ENCODE measurements at places on chromosomes 3 and 15.

- no peak for DNase-seq
- no peak overlapping the region for H3K27ac ChIP-seq
- H3K36me3 ChIP-seq = no peaks in the 10 kb centered on the region
- H3K4me3 ChIP-seq = no peak overlapping the region
- H3K4me1 ChIP-seq = no peaks in the 10 kb centered on the region
Observed at GRCh38 chr3:126937533-126937932, 45.4 kb upstream of the PLXNA1 start.

- H3K27me3 ChIP-seq = peaks cover 67% of the 10 kb centered on the region
- peaks cover 2% of the 10 kb centered on the region for H3K36me3 ChIP-seq
- no peak overlapping the region for H3K27ac ChIP-seq
- H3K4me1 ChIP-seq = peaks cover 5% of the 10 kb centered on the region
- H3K4me3 ChIP-seq = no peak overlapping the region
- no peak for DNase-seq
Observed at GRCh38 chr3:45212095-45212468, 14.0 kb downstream of the TMEM158 start.

GRCh38 chr15:69049976-69050375, 35.5 kb downstream of the NOX5 start:
- H3K4me3 ChIP-seq = no peak overlapping the region
- H3K27ac ChIP-seq = no peak overlapping the region
- DNase-seq = no peak

GRCh38 chr15:77419836-77420609, at the start of gene PEAK1:
Gene PEAK1 (minus strand): TSS chr15:77420104. CDS start chr15:77181926, 238,178 bp downstream.
- DNase-seq = peak; percentile 98
- H3K27ac ChIP-seq = peak within 1 kb of the TSS; percentile 98
- H3K4me1 ChIP-seq = peaks cover 45% of the 10 kb centered on the region
- peaks cover 10% of the 10 kb centered on the region for H3K36me3 ChIP-seq
- no peaks in the 10 kb centered on the region for H3K27me3 ChIP-seq

- no peaks in the 10 kb centered on the region for H3K36me3 ChIP-seq
- DNase-seq = no peak
- no peaks in the 10 kb centered on the region for H3K4me1 ChIP-seq
- H3K27me3 ChIP-seq = peaks cover 8% of the 10 kb centered on the region
Observed at GRCh38 chr15:98143116-98143515, 182.6 kb downstream of the ARRDC4 start.

GRCh38 chr15:88900309-88900981, 5.1 kb upstream of the HAPLN3 start:
- no peak overlapping the region for H3K4me3 ChIP-seq
- H3K27me3 ChIP-seq = peaks cover 5% of the 10 kb centered on the region
- H3K4me1 ChIP-seq = peaks cover 32% of the 10 kb centered on the region
- DNase-seq = no peak
- H3K27ac ChIP-seq = no peak overlapping the region

DNA sequence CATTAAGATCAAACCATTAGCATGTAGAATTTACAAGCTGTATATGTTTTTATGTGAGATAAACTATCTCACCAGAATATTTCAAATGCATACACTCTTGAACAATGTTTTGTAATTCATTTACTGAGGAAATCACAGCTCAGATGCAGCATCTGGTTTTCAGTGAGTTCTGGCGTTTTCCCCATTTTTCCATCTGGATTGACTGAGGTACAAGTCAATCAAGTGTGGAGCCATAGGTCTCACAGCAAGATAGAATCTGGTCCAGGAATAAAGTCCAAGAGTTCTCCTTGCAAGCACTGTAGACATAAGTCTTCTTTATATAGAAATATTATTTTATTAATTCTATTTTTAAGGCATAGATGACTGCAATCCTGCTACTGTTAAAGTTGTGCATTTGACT, 219.3 kb downstream of the ZBBX start:
- no peaks in the 10 kb centered on the region for H3K4me1 ChIP-seq

- no peak overlapping the region for H3K4me3 ChIP-seq
- peaks cover 2% of the 10 kb centered on the region for H3K36me3 ChIP-seq
Observed at GRCh38 chr3:158991146-158991705, 189.4 kb downstream of the MFSD1 start.

DNA sequence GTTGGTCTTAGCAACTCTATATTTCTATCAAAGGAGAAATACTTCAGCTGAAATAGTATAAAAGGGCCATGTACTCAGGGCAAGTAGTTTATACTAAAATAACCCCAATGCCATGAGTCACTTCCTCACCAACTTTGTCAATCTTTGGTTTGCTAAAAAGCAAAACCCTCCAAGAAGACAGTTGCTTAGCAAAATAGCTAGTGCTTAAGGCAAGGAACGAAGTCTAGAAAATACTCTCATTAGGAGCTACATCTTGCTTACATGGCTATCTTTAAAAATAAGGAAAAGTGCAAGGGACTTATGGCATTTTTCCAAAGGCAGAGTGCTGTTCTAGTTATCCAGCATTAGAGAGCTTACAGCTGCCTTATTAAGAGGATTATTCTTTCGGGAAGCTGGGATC, 28.4 kb downstream of the P3H2 start:
- DNase-seq = no peak
- H3K36me3 ChIP-seq = no peaks in the 10 kb centered on the region
- no peak overlapping the region for H3K4me3 ChIP-seq
- H3K4me1 ChIP-seq = no peaks in the 10 kb centered on the region
- no peak overlapping the region for H3K27ac ChIP-seq
- H3K27me3 ChIP-seq = peaks cover 21% of the 10 kb centered on the region

GRCh38 chr15:98505611-98506031, 142.7 kb upstream of the IGF1R start:
- no peaks in the 10 kb centered on the region for H3K4me1 ChIP-seq
- H3K27ac ChIP-seq = no peak overlapping the region
- H3K36me3 ChIP-seq = peaks cover 1% of the 10 kb centered on the region
- H3K27me3 ChIP-seq = peaks cover 34% of the 10 kb centered on the region

DNA sequence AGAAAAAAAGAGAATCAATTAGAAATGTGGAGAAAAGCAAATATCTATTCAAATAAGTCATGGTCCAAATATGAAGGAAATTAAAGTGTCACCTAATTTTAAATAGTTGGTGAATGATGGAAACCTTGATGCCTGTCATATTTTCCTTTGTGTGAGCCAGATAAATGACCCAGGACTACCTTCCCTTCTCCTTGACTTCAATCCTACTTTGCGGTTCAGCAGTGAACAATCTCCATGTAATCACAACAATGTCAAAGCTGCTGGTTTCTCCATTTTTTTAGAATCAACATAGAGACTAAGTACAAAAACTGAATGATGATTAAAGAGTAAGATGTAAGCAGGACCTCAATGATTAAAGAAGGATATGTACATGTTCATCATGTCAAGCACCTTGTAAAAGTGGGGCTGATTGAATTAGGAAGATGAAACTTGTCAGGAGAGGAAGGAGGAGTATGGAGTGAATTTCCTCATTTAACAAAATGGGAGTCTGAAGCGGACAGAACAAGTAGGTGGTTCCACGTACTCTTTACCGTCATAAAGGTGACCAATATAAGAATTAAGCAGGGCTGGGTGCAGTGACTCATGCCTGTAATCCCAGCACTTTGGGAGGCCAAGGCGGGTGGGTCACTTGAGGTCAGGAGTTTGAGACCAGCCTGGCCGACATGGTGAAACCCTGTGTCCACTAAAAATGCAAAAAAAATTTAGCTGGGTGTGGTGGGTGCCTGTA, 43.1 kb downstream of the TRPM1 start:
- peaks cover 17% of the 10 kb centered on the region for H3K27me3 ChIP-seq
- DNase-seq = no peak
- no peak overlapping the region for H3K27ac ChIP-seq
- no peak overlapping the region for H3K4me3 ChIP-seq

GRCh38 chr15:22888120-22888859, 49.8 kb downstream of the NIPA2 start:
- H3K27ac ChIP-seq = no peak overlapping the region

- no peak overlapping the region for H3K4me3 ChIP-seq
- no peaks in the 10 kb centered on the region for H3K36me3 ChIP-seq
- H3K27me3 ChIP-seq = peaks cover 9% of the 10 kb centered on the region
- DNase-seq = no peak
- no peaks in the 10 kb centered on the region for H3K4me1 ChIP-seq
Observed at GRCh38 chr15:87343966-87344365, 912.6 kb downstream of the NTRK3 start.

DNA sequence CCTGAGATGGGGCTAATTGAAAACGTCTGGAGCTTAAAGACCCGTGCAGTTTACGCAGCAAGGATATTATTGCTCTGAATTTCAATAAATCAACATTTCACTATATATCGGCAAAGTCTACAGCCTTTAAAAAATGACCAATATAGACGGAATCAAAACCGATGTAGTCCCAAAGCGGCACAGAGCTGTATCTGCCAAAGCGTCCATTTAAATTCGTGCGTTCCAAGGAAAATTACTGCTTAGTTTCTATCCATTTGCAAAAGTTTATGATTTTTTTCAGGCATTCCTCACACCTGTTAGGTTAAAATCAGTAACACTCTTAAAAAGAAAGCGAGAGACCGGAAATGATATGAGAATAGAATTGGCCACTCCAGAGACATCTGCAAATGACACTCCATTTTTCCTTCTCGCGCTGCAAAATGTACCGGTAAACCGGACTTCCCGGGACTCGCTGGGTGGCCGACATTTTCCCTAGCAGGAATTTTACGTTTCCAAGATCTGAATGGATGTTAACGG, 777 bp upstream of the EIF4A2 start:
- no peaks in the 10 kb centered on the region for H3K27me3 ChIP-seq
- peaks cover 53% of the 10 kb centered on the region for H3K36me3 ChIP-seq

DNA sequence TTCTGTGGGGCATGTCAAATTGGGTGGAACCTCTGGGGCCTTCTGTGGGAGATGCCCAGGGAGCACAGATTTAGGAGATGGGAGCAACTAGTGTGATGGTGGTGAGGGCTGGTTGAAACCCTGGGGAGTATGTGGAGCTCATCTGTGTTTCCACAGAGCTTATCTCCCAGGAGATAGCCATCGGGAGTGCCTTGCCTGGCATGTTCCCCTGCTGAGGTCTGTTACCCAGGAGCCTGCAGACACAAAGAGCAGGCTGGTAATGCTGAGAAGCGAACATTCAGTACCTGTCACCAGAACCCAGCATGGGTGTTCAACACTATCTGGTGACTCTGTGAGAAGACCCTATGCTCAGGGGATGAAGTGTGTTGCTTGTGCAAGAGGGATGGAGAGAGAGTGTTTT, 85.0 kb downstream of the CLSTN2 start:
- no peaks in the 10 kb centered on the region for H3K4me1 ChIP-seq
- H3K36me3 ChIP-seq = no peaks in the 10 kb centered on the region
- no peak overlapping the region for H3K27ac ChIP-seq
- no peak overlapping the region for H3K4me3 ChIP-seq
- no peak for DNase-seq
- H3K27me3 ChIP-seq = no peaks in the 10 kb centered on the region

DNA sequence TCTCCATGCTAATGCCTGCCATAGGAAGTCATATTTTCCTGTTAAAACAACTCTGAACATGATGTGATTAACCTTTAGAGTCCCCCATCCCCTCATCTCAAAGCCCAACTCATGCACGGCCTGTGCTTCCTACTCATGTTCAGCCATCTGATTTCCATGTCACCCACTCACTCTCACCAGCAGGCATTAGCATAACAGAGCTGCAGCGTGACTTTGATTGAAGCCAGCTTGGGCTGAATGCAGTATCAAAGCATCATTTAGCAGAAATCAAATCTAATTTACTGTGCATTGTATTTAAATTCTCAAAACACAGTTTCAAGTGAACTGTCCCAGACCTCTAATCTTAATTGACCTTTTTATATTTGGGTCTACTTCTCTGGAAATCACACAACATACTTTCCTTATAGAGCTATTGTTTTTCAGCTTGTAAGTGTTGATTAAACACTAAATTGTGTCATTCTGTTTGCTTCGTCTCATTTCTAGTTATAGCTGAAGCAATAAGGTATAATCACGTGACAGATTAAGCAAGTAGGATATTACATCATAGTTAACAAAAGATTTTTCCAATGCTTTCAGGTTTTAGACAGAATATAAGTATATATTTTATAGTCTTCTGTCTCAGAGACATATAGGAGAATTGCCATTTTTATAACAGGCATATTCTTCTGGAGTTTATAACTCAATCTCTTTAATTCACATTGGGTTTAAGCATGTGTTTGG, 501.5 kb downstream of the ROBO2 start:
- H3K27me3 ChIP-seq = no peaks in the 10 kb centered on the region
- H3K4me3 ChIP-seq = no peak overlapping the region
- DNase-seq = no peak
- no peaks in the 10 kb centered on the region for H3K4me1 ChIP-seq
- H3K27ac ChIP-seq = no peak overlapping the region
- no peaks in the 10 kb centered on the region for H3K36me3 ChIP-seq

DNA sequence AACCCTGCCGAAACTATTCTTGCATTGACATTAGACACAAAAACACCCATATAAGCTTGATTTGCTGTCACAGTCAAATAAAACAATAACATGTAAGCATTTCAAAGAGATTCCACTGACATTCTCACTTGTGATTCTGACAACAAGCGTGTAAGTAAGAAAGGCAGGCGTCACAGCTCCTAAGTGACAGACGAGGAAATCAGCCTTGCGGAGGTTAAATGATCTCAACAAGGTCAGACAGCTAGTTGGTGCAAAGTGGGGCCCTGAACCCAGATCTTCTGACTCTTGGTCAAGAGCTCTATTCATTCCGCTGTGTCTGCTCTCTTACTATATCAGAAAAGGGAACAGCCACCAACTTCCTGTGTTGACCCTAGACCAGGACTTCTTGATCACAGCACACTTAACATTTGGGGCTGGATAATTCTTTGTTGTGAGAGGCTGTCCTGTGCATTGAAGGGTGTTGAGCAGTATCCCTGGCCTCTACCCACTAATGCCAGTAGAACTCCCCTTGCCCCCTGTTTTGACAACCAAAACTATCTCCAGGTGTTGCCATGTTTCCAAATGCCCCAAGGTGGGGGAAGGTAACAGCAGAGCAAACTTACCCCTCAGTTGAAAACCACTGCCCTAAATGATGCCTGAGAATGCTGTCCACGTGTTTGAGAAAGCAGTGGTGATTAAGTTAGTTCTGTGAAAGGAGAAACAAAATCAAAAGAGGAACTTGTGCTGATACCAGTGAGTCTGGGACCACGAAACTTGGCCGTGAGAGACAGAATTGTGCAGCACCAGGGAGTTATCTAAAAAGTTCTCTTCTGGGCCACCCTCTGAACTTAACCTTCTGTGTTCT, 86.1 kb downstream of the LIPC start:
- DNase-seq = no peak
- no peak overlapping the region for H3K4me3 ChIP-seq
- H3K27ac ChIP-seq = peak overlapping the region; percentile 33

GRCh38 chr15:31279221-31280045, 47.2 kb upstream of the KLF13 start:
- no peaks in the 10 kb centered on the region for H3K27me3 ChIP-seq
- peaks cover 6% of the 10 kb centered on the region for H3K36me3 ChIP-seq
- DNase-seq = no peak
- no peak overlapping the region for H3K27ac ChIP-seq
- peaks cover 8% of the 10 kb centered on the region for H3K4me1 ChIP-seq

GRCh38 chr3:10188804-10189556, 24.3 kb downstream of the IRAK2 start:
- H3K4me3 ChIP-seq = peak overlapping the region; percentile 47
- peaks cover 3% of the 10 kb centered on the region for H3K36me3 ChIP-seq
- no peak for DNase-seq
- peaks cover 69% of the 10 kb centered on the region for H3K4me1 ChIP-seq

Measured in central memory CD8-positive, alpha-beta T cell (primary cell).